ENCODE measurements at places on chromosomes 13 and 19. TPM values are rescaled to one million over a fixed set of nuclear protein-coding genes. Genes with fewer than 3 reads are reported as not detected.
A peak's percentile ranks its signal among the peaks of the same experiment; 100 is the strongest.

GRCh38 chr19:31907661-31908060 lies 437.7 kb upstream of the ZNF507 start:
- no peaks in the 10 kb centered on the region for H3K27me3 ChIP-seq
- no peak overlapping the region for H3K4me3 ChIP-seq
- no peaks in the 10 kb centered on the region for H3K36me3 ChIP-seq

DNA sequence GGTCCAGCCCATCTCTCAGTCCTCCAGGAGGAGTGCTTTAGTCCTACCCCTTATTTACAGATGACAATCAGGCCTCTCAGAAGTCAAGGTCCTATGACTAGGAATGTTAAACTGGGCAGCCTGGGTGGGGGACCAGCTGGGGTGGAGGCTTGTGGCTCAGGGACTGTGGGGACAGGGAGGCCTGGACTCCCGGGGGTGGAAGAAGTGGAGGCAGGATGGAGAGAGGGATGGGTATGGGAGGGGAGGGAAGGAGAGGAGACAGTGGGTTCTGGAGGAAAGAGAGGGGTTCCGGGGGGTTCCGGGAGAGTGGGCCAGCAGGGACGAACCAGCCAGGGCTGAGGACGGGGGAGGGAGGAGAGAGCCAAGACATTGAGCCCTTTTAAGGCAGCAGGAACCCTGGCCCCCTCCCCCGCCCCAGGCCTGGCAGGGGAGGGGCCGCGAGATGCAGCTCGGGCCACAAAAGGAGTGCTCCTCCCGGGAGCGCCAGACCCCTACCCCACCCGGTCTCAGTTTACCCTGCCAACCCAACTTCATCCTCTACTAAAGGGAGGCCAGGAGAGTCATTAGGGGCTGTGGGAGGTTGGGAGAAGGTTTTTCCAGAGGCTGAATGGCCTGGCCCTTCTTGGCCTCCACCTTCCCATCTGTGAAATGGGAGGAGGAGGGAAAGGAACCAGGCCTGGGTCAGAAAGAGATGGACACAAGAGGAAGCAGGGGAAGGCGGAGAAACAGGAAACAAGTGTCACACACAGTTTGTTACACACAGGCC lies 1.7 kb downstream of the DMPK start:
- H3K4me1 ChIP-seq, result peaks cover 6% of the 10 kb centered on the region
- no peaks in the 10 kb centered on the region for H3K27me3 ChIP-seq
- no peaks in the 10 kb centered on the region for H3K36me3 ChIP-seq
- H3K27ac ChIP-seq, result peak overlapping the region; percentile 93
- H3K4me3 ChIP-seq, result peak overlapping the region; percentile 48

GRCh38 chr13:101303521-101303920 lies 112.8 kb downstream of the NALCN start:
- H3K4me3 ChIP-seq, result no peak overlapping the region
- no peaks in the 10 kb centered on the region for H3K27me3 ChIP-seq
- H3K36me3 ChIP-seq, result no peaks in the 10 kb centered on the region
- no peak for DNase-seq
- H3K4me1 ChIP-seq, result no peaks in the 10 kb centered on the region
- H3K27ac ChIP-seq, result no peak overlapping the region

- no peak overlapping the region for H3K27ac ChIP-seq
- no peak overlapping the region for H3K4me3 ChIP-seq
- no peaks in the 10 kb centered on the region for H3K36me3 ChIP-seq
Observed at GRCh38 chr13:21913010-21913409, 242.1 kb downstream of the FGF9 start.

DNA sequence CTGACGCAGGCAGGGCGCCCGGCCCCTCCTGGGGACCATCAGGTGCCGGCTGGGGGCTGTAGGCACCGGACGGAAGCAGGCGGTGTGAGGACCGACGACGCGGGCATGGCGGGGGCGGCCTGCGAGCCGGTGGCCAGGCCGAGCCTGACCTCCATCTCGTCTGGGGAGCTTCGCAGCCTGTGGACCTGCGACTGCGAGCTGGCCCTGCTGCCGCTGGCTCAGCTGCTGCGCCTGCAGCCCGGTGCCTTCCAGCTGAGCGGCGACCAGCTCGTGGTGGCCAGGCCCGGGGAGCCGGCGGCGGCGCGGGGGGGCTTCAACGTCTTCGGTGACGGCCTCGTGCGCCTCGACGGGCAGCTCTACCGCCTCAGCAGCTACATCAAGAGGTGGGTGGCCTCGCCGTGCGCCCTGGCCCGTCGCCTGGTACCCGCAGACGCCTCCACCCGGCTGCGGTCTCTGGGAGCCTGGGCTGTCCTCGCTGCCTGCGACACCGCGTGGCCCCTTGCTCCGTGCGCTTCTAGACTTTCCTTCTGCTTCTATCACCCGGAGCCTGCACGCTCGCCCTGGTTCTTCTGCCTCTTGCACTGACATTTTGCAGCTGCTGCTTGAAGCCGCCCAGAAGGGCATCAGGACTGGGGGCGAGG lies 460 bp downstream of the MEDAG start:
- peak overlapping the region; percentile 43 for H3K4me3 ChIP-seq
- peak overlapping the region; percentile 87 for H3K27ac ChIP-seq
- peak; percentile 33 for DNase-seq
- no peaks in the 10 kb centered on the region for H3K36me3 ChIP-seq
- no peaks in the 10 kb centered on the region for H3K27me3 ChIP-seq

GRCh38 chr13:45292176-45292575 lies 48.8 kb downstream of the TPT1 start:
- H3K27me3 ChIP-seq, result no peaks in the 10 kb centered on the region
- H3K27ac ChIP-seq, result no peak overlapping the region
- no peaks in the 10 kb centered on the region for H3K4me1 ChIP-seq
- H3K36me3 ChIP-seq, result no peaks in the 10 kb centered on the region

Gene URI1
- total RNA-seq, result 64.8 TPM

GRCh38 chr13:49594576-49594975 lies 9.2 kb upstream of the RCBTB1 start:
- no peaks in the 10 kb centered on the region for H3K36me3 ChIP-seq
- no peak overlapping the region for H3K27ac ChIP-seq
- DNase-seq, result no peak
- no peak overlapping the region for H3K4me3 ChIP-seq
- H3K4me1 ChIP-seq, result no peaks in the 10 kb centered on the region
- H3K27me3 ChIP-seq, result no peaks in the 10 kb centered on the region
